Tongue (tissue), 3 donors: ENCODE measurements at places on chromosomes 7 and 10.

DNA sequence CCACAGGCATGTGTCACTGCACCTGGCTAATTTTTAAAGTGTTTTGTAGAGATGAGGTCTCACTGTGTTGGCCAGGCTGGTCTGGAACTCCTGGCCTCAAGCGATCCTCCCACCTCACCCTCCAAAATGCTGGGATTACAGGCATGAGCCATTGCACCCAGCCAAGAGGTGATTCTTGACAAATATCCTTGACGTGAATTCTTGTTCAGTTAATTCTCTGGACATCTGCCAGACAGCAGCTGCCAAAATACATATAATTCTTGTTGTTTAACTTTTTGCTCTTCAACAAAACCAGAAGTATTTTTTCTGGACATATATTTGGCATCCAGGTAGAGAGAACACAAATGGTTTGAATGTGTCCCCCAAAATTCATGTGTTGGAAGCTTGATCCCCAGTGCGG is 3.2 kb downstream of the ACADSB start:
- peak; percentile 24 for DNase-seq

DNA sequence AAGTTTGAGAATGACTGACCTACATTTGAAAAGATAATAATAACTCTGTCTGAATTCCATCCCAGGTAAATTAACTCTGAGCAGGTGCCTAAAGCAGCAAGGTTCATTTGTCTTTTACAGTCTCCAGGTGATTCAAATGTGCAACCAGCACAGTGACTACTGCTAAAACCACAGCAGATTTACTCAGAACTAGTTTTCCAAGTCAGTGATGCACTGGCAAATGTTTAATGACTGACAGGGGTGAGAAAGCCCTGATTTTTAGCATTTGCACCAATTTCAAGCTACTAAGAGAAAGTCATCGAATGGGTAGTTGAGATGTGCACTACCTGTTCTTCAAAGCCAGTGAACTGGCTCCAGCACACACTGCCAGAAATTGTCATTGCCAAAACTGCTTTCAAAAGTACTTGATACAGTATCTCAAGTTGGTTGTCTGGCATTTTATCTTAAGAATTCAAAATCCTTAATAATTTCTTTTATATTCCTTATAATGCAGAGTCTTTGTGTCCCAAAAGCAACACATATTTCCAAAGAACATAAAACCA is 60.3 kb downstream of the ATOH7 start:
- no peak for DNase-seq

- DNase-seq = no peak
These were observed 169.6 kb upstream of the ITGB1 start for GRCh38 chr10:33127622-33128021.

GRCh38 chr10:78181381-78182055 is 147.9 kb downstream of the RPS24 start:
- no peak for DNase-seq

DNA sequence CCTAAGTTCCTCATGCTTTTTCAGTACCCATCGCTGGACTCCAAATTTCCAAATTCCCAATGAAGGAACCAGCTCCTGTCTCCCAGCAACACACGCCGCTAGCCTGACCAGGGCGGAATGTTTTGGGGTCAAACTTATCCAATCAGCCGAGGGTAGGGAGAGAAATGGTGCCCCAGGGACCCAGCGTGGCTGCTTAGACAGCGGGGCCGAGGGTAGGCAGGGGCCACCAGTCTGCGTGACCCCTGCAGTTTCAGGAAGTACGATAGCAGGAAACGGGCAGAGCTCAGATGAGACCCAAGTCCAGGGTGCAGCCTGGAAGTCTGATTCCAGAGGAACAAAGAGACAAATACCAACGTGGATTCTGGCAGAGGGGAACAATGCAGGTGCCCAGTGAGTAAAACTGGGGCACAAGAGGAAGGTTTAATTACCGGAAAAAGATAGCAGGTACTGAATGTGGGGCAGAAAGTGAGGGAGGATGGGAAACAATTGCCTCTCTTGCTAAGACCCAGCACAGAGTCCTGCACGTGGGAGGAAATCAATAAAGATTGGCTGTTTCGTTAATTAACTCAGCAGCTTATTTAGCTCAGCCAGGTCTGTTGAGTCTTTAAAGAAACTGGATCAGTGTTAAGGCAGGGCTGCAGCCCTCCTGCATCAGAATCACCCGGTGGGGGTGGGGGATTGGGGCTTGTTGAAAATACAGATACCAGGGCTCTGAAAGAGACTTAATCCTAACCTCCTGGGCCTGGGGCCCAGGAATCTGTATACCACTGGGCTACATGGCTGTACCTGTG is 50.4 kb upstream of the NFE2L3 start:
- no peak for DNase-seq

DNA sequence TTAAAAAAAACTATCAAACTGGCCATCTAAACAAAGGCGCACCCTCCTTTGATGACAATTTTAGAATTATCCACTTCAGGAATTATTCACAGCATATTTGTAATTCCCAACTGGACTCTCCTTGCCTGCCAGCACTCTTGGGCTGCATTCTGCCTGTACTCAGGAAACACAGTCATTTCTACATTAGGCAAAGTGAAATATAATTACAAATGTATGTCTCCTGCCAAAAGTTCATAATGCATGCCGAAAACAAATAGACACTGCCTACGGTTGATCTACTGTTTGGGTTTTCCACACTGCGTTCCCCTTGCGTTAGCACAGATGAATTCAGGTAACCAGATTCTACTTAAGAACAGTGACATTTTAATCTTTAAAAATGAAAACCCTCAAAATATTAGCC is 1.9 kb downstream of the HGF start:
- peak; percentile 38 for DNase-seq

DNA sequence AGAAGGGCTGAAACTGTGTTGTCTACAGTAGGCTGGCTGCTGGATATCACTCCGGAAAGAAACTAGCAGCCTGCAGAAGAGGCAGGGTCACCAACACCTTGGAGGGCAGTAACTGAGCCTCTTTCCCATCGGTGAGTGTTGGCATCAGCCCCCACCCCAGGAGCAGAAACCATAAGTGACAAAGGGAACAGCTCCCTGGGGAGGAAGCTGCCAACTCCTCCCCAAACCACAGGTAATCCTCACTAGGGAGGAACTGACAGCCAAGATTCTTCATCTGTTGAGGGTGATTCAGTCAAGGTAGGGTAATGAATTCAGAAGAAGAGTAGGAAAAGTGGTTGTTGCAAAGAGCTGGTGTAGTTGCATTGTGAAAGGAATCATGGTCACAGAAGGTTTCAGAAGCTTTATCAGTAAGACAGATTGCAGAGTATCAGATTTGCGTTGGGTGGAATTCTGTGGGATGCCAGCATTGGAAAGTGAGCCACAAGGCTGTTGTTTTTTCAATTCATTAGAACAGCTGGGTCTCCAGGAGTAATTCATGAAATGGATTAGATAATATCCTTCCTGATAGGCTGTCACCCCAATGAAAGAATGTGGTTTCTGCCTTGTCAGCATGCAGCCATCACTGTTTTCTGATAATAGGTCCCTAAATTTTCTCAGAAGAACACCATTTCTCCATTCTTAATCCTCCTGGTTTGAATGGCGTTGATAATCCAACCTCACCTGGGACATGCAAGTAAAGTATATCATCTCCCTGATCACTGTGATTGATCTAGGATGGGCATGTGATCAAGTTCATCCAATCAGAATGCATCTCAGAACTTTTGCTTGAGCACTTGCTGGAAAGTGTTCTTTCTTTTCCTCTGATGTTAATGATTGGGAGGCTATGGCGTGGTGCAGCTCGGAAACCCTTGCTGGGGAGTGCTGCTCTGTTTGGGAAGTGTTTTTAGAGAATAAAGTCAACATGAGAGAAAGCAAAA is 75.0 kb upstream of the CTBP2 start:
- DNase-seq = no peak

DNA sequence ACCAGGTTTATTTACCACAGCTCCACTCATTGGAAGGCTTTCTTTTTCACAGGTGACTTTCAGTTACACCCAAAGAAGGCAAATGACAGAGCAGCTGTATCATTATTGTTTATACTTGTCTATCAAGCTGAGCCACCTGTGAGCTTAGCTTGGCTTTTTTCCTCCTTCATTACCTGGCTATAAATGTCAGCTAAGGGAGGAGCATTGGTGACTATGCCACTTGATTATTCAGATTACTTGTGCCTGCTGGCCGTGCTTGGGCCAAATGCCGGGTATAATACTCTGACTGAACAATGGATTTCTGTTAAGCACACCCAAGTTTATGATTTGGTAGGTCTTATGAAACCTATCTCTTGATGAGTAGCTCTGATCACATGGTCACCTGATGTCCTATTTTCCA is 9.9 kb upstream of the GNAT3 start:
- no peak for DNase-seq

GRCh38 chr7:69395061-69395714 is 203.1 kb upstream of the AUTS2 start:
- DNase-seq = peak; percentile 18

DNA sequence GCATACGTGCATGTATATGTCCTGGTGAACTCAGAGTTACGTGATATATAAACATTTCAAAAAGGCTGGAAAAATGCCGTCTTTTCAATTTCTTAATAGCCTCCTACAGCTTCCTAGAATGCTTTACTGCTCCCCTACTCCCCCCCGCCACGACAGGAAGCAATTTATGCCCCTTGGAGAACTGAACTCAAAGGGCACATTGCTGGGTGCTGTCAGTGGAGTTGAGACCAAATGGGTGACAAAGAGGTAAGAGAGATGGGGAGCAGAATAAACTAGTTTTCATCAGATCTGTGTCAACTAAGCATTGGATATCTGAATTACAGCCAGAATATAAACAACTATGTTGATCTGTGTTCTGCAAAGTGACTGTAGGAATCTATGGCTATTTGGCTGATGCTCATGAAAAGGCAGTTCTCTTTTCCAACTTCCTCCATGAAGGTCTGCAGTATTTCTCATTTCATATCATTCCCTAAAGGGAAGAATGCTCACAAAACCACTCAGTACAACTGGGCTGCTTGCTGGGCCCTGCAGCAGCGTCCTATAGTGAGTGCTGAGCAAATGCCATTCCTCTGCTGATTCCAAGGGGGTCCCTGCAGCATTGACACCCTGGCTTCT is 171.3 kb upstream of the HPS1 start:
- peak; percentile 23 for DNase-seq

DNA sequence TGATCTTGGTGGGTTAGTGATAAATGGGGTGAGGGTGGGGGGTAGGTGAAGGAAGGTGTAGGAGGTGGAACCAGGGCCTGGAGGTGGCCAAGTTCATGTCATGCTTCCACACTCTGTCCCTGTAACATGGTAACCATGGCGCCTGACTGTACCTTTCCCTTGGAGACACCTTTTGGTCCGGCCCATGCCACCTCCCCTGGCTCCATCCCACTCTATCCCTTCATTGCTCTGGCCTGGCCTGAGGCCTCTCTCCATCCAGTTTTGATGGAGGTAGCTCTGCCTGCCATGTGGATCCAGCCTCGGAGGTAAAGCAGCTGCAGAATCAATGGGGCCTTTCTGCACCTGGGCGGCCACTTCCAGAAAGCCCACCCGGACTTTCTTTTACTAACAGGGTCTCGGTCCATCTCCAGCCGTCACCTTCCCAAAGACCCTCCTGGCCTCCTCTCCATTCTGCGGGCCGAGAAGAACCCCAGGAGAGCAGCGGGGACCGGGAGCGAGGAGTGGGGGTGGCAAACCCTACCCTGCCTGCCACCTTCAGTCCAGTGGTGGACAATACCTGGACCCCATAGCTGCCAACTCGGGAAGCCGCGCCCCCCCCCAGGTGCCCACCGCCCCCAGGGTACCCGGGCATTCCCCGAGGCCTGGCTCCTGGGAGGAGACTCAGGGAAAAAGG is 504 bp upstream of the TRRAP start:
- DNase-seq = no peak

DNA sequence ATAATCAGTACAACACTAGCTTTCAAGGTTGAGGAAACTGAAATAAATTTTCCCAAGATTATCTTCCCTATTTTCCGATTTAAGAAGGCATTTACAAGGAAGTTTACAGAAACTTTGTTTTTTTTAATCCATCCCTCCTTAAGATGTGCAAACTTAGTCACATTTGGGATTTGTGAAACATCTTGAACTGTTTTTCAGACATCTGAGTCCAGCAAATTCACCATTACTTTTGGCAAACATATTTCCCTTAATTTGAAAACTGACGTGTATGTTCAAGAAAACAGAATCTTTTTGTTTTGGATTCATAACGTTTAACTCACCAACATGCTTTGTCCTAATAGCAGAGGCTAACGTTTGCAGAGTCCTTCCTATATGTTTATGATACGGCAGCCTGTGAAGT is 19.5 kb downstream of the GLI3 start:
- peak; percentile 69 for DNase-seq

GRCh38 chr7:150950496-150951180 is 27.5 kb downstream of the KCNH2 start:
- DNase-seq = no peak

DNA sequence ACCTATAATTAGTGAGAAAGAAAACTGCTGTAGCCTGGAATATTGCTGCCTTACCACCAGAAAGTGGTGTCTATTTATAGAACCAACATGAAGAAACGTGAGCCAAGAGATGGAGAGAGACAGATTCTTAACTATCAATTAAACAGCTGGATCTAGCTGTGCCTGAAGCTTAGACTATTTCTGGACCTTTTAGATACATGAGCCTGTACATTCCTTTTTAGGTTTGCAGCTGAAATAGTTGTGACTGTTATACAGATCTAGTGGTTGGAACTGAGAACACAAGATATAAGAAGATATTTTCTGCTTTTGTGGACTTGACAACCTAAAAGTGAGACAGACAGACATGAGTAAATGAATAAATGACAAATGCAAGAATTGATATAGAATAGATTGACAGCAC is 73.4 kb downstream of the CDK14 start:
- DNase-seq = no peak

DNA sequence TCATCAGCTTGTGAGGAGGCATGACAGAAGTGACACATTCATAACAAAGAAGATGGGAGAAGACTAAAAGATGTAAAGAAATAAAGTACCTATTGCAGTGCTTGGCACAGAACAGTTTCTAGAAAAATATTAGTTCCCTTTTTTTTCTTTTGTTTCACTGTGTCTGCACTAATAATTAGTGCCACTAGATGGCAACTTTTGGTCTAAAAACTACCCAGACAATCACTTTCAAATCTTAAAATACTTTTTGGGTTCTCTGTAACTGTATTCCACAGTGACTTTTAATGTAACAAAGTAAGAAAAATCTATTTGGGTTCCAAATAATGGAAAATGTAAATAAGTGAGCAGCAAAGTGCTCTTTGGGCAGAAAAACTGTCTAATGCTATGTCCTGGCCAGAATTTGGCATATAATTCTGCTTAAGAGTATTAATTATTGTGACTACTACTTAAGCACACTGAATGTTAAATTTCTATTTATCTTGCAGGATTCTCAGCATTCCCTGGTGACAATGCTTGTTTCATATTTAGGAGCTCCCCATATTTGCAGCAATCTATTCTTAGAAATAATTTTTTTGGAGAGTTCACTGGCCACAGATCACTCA is 134.8 kb upstream of the KIF5B start:
- peak; percentile 73 for DNase-seq
